RCC 7860 (cell line): ENCODE measurements at places on chromosomes 7 and 10.

DNA sequence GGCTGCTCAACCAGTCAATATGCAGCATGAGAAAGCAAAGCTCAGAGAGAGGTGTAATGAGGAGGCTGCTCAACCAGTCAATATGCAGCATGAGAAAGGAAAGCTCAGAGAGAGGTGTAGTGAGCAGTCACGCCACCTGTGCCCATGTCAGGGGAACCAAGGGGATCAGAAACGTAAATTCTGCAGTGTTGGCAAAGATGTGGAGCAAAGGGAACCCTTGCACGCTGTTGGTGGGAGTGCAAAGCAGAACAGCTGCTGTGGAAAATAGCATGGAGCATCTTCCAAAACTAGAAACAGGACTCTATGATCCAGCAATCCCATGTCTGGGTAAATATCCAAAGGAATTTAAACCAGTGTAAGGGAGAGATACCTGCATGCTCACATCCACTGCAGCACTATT is 194.9 kb downstream of the DIP2C start:
- DNase-seq: no peak

- no peak for DNase-seq
Measured at GRCh38 chr7:21361413-21362125, 66.3 kb upstream of the SP4 start.

DNA sequence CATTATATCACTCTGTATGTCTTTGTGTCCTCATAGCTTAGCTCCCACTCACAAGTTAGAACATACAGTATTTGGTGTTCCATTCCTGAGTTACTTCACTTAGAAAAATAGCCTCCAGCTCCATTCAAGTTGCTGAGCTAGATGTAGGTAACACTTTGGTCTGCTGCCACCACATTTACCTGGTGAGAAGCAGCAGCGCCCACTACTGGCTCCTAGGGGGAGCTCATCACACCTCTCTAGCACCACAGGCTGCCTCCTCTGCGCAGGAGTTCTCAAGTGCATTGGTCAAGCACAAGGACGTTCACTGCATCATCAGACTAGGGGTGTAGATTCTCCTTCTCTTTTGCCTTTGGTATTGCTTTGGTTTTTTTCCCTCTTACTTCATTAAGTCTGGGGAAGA is 530.9 kb upstream of the AUTS2 start:
- peak; percentile 22 for DNase-seq

- DNase-seq: no peak
Measured at GRCh38 chr7:5296611-5297226, 14.0 kb downstream of the SLC29A4 start.

- DNase-seq: no peak
Measured at GRCh38 chr7:30136743-30137485, 2.1 kb downstream of the MTURN start.

DNA sequence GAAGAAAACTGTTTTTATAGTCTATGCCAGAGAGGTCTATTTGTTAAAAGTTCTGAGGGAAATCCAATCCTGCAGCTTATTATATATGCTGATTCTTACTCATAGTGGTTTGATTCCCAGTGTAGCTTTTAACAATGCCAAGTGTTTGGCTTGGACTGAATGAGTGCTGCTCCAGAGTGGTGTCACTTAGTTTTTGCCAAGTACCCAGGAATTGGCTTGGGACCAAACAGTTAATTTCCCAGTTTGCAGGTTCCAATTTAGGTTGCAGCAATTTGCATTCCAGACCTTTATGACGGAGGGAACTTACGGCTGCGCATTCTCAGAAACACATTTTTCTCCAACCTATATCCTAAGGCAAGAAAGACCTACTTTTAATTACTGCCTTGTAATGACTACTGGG is 32.4 kb downstream of the NSUN6 start:
- DNase-seq: no peak

- DNase-seq: no peak
Measured at GRCh38 chr10:7233259-7233991, 177.4 kb downstream of the SFMBT2 start.

GRCh38 chr10:69914398-69915214 is 112.9 kb downstream of the COL13A1 start:
- DNase-seq: peak; percentile 36

DNA sequence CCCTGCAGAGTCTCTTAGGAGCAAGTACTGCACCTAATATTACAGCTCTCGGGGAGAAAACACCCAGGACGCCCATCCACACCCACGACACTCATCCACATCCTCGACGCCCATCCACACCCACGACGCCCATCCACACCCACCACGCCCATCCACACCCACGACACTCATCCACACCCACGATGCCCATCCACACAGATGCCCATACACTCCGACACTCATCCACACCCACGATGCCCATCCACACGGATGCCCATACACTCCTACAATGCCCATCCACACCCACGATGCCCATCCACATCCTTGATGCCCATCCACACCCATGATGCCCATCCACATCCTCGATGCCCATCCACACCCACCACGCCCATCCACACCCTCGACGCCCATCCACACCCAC is 503.1 kb downstream of the PTPRN2 start:
- DNase-seq: no peak

DNA sequence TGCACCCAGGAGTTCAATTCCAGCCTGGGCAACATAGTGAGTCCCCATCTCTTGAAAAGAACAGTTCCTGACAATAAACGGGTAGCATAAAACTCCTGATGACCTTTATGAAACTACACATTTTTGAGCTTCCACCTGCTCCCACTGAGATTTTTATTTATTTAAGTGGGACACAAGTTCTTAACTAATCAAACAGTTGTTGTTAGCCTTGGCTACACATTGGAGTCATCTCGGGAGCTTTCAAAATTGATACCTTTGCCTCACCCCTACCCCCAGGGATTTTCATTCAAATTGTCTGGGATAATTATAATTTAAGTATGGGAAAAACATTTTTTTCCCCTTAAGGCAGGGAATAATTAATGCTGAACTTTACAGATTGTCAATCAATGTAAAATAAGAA is 39.3 kb downstream of the MALSU1 start:
- DNase-seq: no peak

GRCh38 chr7:96085953-96086352 is 235.9 kb downstream of the SLC25A13 start:
- no peak for DNase-seq

DNA sequence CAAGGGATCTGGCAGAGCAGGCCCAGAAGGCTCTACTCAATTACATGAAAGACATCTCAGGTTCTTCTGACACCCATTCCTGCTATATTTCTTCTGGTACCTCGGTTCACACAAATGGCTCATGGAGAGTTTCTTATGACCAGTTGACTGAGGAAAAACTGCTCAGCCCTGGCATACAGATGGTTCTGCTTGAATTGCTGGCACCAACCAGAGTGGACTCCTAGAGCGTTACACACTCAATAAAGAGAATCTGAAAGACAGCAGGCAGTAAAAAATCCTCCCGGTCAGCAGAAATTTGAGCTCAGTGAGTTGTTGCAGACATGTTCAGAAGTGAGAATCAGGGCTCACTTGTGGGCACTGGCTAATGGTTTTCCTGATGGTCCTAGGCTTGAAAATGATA is 434.4 kb downstream of the TCERG1L start:
- DNase-seq: no peak

DNA sequence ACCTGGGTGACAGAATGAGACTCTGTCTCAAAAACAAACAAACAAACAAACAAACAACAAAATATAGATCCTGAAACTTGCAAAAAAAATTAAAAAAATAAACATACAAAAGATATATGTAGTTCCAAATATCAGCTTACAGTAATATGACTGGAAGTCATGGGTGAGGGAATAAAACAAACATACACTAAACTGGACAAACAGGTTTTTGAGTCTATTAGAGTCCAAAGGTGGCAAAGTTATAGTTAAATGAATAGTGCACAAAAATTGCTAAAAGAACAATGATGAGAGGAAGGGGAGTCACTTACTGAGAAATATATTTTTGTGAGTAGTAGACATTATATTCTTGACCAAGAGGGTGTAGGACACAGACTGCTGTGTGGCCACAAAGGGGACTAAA is 16.7 kb upstream of the RSBN1L start:
- no peak for DNase-seq

- DNase-seq: no peak
Measured at GRCh38 chr7:108310351-108310750, 145.9 kb downstream of the NRCAM start.

DNA sequence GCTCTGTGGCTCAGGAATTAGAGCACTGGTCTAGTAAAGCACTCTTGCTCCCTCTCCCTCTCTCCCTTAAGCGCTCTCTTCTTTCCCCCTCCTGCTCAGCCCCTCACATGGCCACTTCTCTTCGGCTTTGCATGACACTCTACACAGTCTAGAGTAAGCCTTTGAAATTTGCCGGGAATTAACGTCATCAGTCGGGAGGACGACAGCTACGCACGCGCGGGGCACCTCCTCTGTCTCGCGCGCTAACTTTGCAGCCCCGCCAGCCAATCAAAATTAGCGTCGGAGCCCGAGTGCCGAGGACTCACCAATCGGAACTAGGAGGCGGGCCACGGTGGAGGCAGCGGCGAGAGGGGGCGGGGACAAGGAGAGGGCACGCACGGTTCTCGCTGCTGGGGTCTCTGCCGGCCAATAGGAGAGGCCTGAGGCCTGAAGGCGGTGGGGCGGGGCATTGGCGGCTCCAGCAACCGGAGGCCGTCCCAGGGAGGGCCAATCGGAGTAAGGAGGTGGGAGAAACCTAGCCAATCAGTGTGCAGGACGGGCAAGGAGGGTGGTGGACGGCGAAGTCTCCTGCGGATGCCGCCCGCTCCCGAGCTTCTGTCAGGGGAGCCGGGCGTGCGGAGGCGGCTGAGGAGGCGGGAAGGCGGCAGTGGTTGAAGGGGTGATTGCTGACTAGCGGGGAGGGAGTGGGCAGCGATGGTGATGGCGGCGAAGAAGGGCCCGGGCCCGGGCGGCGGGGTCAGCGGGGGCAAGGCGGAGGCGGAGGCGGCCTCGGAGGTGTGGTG is at the start of gene AGFG2:
AGFG2 (plus strand) TSS at position 550 of the 782 bp plus-strand sequence; CDS start at position 694, 144 bp downstream.
- peak; percentile 99 for DNase-seq

GRCh38 chr7:34131371-34131770 is 226.0 kb downstream of the BMPER start:
- DNase-seq: no peak

- DNase-seq: no peak
Measured at GRCh38 chr7:50405221-50405620, 44.9 kb downstream of the FIGNL1 start.

DNA sequence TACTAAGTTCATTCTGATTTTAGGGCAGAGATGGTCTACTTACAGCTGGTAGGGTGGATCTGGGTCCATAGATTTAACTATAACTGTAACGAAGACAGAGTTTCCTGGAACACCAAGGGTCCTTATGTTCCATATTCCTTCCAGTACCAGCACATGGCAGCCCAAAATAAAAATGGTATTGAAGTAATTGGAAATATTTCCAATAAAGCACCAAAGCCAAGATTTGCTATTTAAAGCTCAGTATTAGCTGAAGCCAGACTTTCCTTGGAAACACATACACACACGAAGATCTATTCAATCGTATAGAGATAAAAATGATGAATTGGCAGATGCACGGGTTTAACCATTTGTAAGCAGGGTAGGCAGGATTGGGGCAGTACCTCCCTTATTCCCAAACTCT is 289.1 kb upstream of the SORCS1 start:
- no peak for DNase-seq

- no peak for DNase-seq
Measured at GRCh38 chr10:29529146-29529545, 105.6 kb downstream of the SVIL start.

DNA sequence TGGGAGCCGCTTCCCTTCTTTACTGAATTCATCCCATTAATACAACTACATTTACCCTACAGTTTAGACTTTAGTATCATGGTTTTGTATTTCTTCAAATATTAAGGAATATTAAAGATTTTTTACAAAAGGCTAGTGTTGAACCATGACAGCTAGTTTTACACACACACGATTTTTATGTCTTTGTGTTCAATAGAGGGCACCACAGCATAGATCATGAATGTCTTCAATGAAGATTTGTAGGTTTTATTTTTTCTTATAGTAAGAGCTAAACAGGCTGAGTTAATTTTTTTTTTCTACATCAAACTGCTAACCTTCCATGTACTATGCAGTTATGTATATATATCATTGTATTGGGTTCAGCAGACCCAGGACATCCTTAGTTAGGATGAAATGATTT is 76.9 kb downstream of the SNX10 start:
- no peak for DNase-seq

DNA sequence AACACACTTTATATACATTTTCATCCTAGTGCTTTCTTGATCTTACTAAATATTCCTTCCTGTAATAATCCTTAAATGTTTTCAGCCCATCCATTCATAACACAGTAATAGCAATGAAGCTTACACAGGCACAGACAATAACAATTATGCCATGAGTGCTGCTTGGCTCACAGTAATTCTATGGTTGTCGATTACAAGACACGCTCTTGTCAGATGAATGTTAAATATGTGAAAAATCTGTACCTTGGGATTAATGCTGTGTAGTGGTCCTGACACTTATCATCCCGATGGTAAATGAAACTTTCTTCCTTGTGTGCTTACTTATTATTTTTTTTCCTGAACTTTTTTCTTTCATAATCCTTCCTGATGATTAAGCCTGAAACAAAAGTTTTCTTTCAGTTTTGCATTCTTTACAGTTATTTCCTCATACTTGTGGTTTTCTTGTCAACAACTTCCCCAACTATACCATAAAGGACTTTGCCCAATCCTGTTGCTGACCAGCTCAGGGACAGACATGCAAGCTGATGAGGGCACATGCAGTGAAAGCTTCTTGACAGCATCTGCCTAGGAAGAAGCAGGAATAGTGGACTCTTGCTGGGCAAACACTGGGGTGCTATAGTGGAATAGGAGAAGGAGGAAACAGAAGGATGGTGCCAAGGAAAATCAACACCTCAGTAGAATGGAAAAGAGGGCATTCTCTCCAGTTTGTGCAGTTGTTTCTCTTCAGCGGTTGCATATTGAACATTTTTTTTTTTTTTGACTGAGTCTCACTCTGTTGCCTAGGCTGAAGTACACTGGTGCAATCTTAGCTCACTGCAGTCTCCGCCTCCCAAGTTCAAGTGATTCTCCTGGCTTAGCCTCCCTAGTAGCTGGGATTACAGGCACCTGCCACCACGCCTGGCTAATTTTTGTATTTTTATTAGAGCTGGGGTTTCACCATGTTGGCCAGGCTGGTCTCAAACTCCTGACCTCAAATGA is 6.7 kb upstream of the MGAM2 start:
- DNase-seq: no peak

- no peak for DNase-seq
Measured at GRCh38 chr10:1147810-1148209, 91.6 kb downstream of the WDR37 start.
